ENCODE measurements at places on chromosomes 7 and 10.

GRCh38 chr7:98651760-98652159, 34.7 kb downstream of the NPTX2 start:
- no peak overlapping the region for H3K4me3 ChIP-seq
- H3K27ac ChIP-seq, result no peak overlapping the region
- H3K4me1 ChIP-seq, result no peaks in the 10 kb centered on the region
- H3K36me3 ChIP-seq, result no peaks in the 10 kb centered on the region
- DNase-seq, result no peak

DNA sequence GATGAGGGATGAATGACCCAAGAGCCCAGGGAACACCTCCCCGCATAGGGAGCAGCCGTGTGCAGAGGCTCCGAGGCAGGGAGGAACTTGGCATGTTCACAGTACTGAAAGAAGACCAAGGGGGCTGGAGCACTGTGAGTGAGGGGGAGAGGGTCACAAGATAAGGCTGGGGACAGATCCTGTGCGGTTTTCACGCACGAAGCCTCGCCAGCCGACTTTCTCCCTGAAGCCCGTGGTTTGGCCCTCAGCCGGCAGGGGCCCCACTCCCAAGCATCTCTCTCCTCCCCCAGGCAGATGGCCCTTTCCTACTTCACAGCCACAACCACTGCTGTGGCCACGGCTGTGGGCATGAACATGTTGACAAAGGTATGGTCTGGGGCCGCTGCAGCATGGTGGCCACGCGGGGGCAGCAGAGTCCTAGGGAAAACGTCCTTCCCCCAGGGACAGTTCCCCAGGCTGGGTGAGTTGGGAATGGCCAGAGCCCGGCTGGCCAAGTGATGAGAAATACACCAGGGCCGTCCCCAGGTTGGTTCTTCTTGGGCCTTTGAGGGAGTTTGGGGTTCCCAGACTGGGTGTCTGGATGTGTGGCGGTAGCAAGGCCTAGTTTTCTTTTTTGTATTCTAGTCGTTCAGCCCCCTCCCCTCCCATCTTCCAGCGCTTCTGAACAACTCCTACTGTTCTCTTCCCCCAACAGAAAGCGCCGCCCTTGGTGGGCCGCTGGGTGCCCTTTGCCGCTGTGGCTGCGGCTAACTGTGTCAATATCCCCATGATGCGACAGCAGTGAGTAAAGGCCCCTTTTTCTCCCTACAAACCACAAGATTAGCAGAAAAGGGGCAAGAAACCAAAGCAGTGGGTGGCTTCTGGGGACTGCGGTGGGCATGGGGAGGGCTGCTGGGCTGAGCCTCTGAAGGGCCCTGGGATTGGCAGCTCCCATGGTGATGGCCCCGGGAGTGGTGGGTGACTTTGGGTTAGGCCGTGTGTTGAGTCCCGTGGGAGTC, 14.4 kb upstream of the WBP1L start:
- H3K36me3 ChIP-seq, result no peaks in the 10 kb centered on the region
- no peaks in the 10 kb centered on the region for H3K27me3 ChIP-seq
- no peaks in the 10 kb centered on the region for H3K4me1 ChIP-seq

DNA sequence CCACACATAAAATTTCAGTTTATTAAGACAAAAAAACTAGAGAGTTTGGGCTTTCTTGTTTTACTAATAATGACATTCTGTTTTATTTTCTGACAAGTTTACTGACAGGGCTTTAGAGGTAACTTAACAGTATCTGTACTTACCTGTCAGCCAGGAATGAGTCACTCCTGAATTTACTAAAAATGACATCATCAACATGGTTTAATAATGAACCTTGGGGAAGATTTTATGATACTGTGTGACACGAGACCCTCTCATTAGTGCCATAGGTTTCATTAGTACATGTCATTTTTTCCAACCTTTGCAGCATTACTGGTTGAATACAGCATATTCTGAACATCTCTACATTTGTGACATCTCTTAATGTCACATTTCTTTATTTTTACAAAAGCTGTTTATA, 131.1 kb downstream of the KCND2 start:
- no peak overlapping the region for H3K27ac ChIP-seq
- H3K4me1 ChIP-seq, result no peaks in the 10 kb centered on the region
- no peak for DNase-seq
- H3K4me3 ChIP-seq, result no peak overlapping the region
- H3K36me3 ChIP-seq, result no peaks in the 10 kb centered on the region
- no peaks in the 10 kb centered on the region for H3K27me3 ChIP-seq

DNA sequence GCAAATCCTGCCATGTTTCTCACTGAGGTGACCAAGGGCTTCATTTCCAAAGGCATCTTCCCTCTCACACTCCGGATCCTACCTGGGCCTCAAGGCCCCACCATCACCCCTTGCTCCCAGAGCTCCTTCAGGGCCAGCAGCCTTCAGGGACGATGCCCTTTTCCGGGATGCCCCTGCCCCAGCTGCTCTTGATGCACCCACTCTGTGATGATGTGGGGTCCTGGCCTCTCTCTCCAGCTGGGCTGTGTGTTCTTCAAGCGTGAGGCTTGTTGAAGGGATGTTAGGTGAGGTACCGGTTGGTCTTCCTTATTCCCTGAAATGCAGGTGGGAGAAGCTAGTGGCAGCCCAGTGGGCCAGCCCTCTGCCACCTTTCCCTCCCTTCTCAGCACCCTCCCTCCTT, 18.4 kb upstream of the SLC18A2 start:
- H3K4me3 ChIP-seq, result no peak overlapping the region
- no peaks in the 10 kb centered on the region for H3K4me1 ChIP-seq
- no peak for DNase-seq
- no peaks in the 10 kb centered on the region for H3K27me3 ChIP-seq
- no peak overlapping the region for H3K27ac ChIP-seq
- H3K36me3 ChIP-seq, result no peaks in the 10 kb centered on the region

DNA sequence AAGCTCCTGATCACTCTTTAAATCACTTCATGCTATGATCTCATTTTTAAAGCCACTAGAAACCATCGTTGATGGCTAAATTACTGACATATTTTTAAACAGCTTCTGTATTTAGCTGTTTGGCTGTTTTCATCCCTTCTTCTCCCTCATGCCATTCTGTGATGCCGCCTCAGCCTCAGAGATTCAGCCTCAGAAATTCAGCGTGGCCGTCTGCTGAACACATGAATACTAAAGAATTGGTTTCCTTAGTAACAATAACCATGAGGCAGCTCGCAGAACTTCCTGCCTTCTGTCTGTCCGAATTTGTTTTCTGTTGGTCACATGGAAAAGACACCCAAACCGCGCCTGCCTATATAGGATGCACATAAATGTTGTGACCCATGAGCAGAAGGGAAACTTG, 31.0 kb upstream of the FZD1 start:
- H3K36me3 ChIP-seq, result no peaks in the 10 kb centered on the region
- DNase-seq, result no peak
- H3K4me1 ChIP-seq, result no peaks in the 10 kb centered on the region
- H3K4me3 ChIP-seq, result no peak overlapping the region
- no peak overlapping the region for H3K27ac ChIP-seq
